OCI-M1 (cell line): ENCODE measurements at places on chromosomes 5 and 9.

DNA sequence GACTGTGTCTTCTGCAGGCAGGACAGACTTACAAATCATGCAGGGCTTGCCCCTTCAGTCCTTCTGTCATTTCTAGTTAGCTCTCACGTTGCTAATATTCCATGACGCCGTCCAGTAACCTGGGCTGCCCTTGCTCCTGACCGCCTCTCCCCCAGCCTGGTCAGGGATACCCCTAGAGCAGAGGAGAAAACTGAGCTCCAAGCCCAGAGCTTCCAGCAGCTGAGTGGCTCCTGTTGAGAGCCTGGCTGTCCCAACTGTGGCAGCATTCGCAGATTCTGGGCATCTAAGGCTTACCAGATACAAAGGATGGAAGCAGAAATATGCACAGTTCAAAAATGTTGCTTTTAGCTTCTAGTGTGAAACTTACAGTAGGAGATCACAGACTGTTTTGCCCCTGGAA lies 185.2 kb downstream of the CD180 start:
- no peak for DNase-seq

DNA sequence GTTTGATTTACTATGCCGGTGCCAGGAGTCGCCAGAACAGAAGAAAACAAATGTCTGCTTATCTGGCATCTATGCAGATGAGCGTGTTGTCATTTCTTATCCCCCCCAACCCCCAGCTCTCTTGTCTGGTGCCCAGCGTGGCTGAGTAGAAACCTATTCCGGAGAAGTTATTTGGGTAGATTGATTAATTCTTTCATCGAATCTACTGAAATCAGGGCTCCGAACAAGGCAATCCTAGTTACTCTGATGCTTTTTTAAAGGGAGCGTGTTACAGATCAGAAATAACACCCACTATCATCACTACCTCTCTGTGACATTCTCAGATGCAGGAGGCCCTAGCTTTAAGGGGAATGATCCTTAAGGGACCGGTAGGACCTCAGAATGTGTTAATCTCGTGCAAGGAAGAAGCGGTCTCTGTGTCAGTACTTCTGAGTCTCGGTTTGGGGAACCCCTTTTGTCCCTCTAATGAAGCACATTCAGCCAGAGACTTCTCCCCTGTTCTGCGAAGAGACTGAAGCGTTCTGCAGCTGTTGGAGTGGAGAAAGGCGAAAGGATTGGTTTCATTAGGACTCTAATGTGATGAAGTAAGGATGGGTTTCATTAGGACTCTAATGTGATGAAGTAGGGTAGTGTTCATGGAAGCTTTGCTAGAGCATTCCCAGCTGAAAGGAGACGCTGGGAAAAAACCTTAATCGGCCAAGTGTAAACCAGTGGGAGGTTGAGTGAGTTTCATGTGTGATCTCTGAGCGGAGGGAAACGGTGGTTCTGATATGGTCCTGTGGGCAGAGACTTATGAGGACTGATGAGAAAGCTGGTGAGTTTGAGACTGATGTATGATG lies 1.5 kb downstream of the PIP5K1B start:
- peak; percentile 80 for DNase-seq

GRCh38 chr5:150062216-150062922 lies 24.0 kb downstream of the CSF1R start:
- no peak for DNase-seq

DNA sequence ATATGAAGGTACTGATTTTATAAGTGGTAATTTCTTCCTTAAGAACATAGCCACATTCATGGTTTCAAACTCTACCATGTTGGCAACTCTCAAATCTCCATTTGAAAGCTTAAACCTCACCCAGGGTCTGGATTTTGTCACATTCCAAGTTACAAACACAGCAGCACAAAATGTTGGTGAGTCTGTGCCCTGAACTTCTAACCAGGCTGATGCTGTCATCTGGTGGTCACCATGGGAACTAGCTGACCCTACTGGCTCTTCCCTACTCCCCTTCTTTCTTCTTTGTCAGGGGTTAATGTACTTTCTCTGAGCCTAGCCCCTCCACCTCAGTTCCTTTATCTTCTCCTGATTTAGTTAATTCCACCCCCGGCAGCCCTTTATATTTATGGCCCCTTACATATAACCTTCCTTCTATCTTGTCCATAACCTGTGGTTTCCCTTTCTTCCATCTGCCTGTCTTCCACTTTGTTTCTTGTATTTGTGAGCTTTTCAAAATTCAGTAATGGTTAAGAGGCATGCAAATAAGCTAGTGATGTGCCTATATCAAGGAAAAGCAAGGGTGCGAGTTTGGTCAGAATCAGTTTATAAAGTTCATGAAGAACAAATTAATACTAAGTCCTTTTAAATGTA lies 35.9 kb downstream of the TGFBR1 start:
- DNase-seq: peak; percentile 72

- DNase-seq: no peak
These were observed 67.2 kb upstream of the IER5L start for GRCh38 chr9:129245276-129245675.
